ENCODE measurements at places on chromosomes 13 and 19.

DNA sequence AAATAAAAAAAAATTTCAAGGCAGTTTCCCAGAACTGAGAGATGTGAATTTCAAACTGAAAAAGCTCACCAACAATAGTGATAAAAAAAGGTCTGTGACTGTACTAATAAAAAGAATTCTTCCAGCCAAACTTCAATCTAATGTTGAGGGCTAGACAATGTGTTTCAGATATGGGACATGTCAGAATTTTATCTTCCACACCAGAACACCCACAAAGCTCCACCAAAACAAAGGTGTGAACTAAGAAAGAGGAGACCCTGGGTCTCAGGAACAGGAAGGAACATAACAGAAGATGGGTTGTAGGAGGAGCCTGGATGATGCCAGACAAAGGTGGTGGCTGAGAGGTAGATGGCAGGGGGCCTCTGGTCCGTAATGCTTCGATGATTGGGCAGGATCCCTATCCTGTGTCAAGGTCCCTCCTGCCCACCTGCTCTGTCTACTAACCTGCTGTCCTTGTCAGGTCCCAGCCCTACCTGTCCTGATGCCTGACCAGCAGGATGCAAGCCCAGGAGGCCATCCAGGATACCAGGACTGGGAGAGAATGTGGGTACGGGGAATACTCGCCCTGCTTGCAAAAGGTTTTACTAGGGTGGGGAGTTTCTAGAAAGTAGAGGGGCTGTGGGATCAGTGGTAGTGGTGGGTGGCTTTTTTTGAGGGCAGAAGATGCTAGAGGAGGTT lies 4.5 kb downstream of the MZF1 start:
- no peak for DNase-seq

GRCh38 chr19:56142087-56142787 lies 1.1 kb downstream of the ZNF444 start:
- DNase-seq = no peak

DNA sequence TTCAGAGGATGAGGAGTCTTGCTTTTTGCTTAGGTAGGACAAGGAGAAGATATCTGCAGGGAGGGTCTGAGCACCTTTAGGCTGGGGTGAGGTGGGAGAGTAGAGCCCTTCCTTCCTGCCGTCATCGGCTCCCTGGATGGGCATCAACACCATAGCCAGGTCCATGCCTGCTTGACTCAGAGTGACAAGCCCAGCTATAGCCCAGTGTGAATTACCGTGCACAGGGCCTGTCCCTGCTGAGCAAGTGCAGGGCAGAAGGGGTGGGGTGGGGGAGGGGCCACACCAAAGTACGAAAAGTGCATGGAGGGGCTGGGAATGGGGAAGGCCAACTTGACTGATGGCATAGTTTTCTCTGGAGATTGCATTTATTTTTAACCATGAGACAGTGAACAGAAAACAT lies 30.3 kb upstream of the RNF113B start:
- DNase-seq = no peak

DNA sequence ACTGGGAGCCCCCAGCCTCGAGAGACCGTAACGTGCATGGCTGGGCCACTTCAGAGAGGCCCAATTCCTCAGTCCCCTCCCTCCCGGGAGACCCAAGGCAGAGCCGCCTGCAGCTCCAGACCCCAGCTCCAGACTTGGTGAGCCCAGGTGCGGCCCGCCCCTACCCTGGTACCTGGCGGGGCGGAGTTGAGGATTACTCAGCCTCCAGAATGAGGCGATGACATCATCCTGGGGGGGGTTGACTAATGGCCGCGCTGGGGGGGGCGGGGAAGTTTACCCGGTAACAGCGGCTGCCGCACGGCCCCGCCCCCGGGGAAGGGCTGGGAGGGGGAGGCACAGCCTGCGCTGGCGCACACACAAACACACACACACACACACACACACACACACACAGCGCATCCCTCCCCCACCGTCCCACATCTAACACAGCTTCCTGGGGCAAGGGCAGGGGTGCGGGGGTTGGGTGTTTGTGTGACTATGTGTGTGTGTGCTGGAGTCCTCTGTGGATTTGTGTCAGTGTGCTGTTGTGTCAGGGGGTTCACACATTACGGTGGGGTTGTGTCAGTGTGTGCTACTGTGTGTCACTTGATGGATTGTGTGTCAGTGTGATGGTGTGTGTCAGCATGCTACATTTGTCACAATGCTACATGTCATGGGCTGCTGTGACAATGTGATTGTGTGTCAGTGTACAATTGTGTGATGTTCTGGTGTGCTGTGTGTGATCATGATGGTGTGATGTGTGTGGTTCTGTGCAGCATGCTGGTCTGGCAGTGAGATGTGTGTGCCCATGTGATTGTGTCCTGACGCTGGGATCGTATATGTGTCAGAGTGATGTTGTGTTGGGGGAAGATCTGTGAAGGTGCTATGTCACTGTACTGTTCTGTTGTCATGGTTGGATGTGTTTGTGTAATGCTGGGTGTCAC lies 10.3 kb upstream of the BBC3 start:
- DNase-seq = peak; percentile 71

GRCh38 chr13:99278843-99279242 lies 20.7 kb upstream of the GPR18 start:
- DNase-seq = no peak

DNA sequence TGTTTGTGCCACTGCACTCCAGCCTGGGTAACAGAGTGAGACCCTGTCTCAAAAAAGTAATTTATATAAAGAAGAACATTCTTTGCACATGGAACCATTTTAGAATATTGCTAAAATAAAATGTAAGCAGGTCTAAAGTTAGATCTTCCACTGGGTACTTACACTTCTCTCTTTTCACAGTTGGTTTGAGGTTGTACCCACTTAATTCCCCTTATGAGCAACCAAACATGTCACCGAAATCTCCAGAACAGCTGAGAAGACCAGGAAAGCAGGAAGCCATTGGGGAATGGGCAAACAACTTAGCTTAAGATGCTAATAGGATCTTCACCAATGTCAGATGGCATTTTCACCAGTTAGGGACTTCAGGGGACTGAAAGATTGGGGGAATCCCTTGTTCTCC lies 18.8 kb downstream of the NLRP4 start:
- DNase-seq = no peak

GRCh38 chr19:46441866-46442265 lies 13.1 kb upstream of the PNMA8C start:
- DNase-seq = no peak

- no peak for DNase-seq
Observed at GRCh38 chr13:99426426-99426825, 74.8 kb upstream of the TM9SF2 start.

GRCh38 chr19:38975214-38975860 lies at the start of gene FBXO17:
Gene FBXO17 (minus strand): TSS chr19:38975742. CDS start chr19:38950319, 25,423 bp downstream.
- DNase-seq = no peak

DNA sequence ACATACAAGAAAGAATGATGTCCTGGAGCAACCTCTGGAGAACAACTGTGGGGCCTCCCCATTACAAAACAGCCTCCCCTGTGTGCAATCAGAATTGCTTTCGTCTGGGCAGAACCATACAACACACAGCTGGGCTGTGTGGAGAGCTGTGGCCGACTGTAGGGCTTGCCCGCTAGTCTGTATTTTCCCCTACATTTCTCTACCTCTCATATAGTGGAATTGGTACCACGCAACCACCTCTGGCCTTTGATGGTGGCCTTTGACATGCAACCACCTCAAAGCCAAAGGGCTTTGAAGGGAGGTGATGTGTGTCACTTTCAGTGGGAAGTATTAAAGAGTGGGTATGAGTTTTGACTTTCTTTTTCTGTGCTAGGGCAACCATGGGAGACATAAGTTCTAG lies 34.0 kb downstream of the GARRE1 start:
- DNase-seq = no peak

- DNase-seq = no peak
Observed at GRCh38 chr19:29714371-29714952, 599 bp downstream of the C19orf12 start.

DNA sequence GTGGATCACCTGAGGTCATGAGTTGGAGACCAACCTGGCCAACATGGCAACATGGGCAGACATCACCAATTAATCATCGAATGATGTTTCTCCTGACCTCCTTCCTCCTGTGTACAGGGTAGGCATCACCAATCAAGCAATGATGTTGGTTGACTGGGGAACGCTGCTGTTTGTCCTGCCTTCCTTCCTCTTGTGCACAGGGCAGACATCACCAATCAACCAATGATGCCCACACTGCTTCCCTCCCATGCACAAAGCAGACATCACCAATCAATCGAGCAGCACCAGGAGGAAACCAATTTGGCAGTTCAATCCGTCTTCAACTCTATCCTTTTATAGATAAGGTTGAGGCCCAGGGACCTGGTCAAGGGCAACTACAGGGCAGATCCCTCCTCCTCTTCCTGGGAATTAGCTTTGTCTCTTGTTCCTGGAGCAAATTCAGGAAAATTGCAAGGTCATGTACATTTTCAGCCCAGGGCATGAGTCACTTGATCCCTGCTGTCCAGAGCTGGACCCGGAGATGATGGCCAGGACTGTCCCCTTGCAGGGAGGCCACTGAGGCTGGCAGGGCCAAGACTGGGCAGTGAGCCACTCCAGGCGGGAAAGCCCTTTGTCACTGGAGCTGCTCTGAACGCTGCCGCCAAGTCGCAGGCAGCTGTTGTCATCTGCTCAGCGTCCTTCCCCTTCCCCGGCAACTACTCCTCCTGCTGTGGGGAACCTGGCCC lies 5.3 kb upstream of the CSNK1G2 start:
- peak; percentile 44 for DNase-seq

DNA sequence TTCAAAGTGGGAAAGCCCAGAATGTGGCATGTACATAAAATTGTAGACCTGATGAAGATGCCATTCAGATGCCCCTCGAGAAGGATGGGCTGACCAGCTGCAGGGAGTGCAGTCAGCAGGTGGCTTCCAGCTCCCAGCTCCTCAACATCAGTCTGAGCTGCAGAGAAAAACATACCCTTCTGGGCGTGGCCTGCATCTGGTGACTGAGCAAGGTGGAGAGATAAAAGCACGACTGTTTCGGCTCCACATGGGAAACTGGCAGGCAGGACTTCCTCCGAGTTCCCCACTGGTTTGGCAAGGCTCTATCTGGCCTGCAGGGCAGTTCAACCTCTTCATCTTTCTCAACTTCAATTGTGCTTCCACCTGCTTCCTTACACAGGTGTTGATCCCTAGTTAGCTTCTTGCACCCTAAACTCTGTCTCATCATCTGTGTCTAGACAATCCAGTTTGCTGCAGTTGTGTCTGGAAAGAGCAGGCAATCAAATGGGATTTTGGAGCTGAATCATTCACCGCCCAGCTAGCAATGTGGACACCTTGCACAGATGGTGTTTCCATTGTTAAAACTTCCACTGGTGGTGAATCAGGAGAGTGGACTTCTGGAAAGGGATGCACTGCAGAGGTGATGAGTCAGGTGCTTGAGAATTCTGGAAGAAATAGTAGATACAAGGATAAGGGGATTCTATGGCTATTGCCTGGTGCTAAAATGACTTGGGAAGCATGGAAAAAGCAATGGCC lies 56.8 kb downstream of the POLR1D start:
- DNase-seq = peak; percentile 27

DNA sequence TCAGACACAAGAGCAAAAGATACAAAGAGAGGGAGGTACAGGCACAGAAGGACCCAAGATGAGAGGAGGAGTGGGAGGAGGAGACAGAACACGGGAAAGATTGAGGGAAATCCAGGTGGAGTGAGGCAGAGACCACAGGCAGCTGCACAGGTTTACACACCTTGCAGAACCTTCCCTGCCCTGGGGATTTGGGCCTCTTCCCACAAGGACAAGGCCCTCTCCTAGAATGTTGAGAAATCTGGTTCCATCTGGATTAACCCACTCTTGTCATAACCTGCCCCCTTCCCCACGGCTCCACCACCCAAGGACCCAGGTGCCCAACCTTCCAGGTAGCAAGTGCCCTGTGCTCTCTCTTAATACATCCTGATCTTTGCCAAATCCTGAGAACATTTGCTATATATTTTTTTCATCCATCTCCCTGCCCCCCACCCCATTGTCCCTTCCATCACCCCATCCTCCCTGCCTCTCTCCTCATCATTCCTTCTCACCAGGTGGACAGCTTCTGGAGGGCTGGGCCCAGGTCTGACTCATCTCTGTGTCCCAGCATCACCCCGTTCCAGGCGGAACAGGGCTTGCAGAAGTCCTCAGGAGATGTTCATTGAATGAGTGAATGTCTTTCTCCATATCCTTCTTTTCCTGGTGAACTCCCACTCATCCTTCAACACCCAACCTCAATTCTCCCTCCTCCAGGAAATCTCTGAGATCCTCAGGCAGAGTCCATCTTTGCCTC lies 8.8 kb upstream of the KLK8 start:
- DNase-seq = no peak

DNA sequence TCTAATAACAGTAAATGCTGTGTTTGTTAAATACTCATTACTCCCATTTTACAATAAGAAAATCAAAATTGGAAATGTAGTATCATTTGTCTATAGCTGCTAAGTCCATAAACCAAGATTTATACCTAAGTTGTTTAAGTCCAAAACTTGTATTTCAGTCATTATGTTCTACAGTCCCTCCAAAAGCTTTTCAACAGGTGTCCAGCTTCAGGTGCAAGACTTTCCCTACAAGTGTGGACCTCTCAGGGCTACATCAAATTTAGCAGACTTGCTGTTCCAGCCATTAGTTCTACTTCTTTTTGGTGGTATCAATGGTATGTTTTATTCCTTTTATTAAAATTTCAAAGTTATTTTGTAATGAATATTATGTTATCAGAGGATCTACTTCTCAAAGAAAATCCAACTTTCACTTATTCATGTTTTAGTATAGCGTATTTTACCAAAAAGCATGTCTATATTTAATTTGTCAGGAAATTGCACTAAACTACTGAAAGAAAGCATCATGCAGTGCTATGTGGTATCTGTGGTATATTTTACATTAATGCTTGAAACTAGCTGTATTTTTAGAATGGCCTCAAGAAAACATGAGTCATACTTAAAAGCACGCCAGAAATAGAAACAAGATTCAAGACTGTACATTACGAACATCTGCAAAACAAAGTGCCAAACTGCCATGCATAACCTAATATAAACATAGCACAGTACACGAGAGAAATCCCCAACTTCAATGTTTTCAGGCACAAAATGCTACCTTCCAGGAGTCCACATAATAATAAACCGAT lies 44.5 kb downstream of the VWA8 start:
- no peak for DNase-seq

DNA sequence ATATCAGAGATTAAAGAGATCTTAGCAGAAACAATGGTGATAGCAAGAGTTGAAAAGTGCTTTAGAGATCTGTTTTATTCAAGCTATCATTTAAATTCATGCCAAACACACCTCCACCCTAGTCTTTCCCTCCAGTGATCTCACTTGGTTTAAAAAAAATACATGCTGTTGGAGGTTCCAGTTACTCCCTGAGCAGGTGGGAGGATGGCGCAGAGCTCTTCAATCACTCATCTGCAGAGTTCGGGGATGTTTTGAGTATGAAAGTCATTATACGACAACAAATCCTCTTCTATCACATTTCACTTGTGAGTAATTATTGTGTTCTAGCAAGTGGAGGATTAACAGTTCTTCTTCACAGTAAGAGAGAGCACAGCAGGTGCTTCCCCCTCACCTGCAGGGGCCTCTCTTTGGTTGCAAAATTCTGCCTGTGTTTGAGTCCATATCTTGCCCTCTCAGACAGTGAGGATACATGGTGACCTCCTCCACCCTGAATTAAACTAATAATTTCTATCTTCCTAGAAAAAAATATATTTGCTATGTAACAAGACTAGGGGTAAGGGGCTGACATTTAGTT lies 376.7 kb downstream of the LIG4 start:
- peak; percentile 45 for DNase-seq

GRCh38 chr13:26011996-26012821 lies 39.6 kb downstream of the SHISA2 start:
- DNase-seq = no peak

- no peak for DNase-seq
Observed at GRCh38 chr19:44729516-44730033, 18.9 kb upstream of the BCL3 start.

GRCh38 chr19:19171821-19172532 lies 1.9 kb upstream of the MEF2B start:
- peak; percentile 40 for DNase-seq

GRCh38 chr13:111281751-111282311 lies 38.6 kb upstream of the TEX29 start:
- no peak for DNase-seq

Data from SHP77 (cell line).